ENCODE measurements at places on chromosomes 4 and X. TPM values are rescaled to one million over a fixed set of nuclear protein-coding genes. Genes with fewer than 3 reads are reported as not detected.

DNA sequence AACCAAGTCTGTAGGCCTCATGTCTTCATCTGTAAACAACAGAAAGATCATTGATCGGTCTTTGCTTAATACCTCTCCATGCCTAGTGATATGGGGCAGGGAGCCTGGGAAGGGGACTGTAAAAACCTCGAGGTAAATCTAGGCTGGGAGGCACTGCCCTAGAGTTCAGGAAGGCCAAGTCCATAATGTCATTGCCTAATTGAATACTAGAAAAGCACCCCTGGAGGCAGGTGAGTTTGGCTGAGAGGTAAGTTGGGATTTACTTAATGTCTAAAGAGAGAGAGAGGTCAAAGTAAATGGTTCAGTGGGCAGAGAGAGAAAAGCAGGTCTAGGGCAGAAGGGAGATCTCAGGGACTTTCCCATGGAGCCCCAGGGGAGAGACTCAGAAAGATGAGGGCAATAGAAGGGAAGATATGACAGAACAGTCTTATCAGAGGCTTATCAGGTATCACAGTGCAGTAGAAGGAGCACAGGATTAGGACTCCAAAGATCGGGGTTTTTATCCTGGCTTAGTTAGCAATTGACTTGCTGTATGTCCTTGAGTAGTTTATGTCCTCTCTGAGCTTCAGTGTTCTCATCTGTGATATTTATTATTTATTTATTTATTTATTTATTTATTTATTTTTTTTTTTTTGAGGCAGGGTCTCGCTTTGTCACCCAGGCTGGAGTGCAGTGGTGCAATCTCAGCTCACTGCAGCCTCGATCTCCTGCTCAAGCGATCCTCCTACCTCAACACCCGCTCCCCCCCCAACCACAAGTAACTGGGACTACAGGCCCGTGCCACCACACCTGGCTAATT lies 85.2 kb downstream of the SLC16A2 start:
- H3K36me3 ChIP-seq = no peaks in the 10 kb centered on the region
- no peak overlapping the region for H3K4me3 ChIP-seq
- no peak overlapping the region for H3K27ac ChIP-seq
- no peak for DNase-seq
- no peaks in the 10 kb centered on the region for H3K27me3 ChIP-seq
- H3K4me1 ChIP-seq = no peaks in the 10 kb centered on the region

The PSAPL1 gene
- not detected for total RNA-seq

- DNase-seq = no peak
- no peak overlapping the region for H3K4me3 ChIP-seq
- no peaks in the 10 kb centered on the region for H3K36me3 ChIP-seq
- H3K27me3 ChIP-seq = no peaks in the 10 kb centered on the region
- H3K4me1 ChIP-seq = no peaks in the 10 kb centered on the region
- H3K27ac ChIP-seq = no peak overlapping the region
These were observed 61.0 kb downstream of the LDB2 start for GRCh38 chr4:16837475-16837874.

DNA sequence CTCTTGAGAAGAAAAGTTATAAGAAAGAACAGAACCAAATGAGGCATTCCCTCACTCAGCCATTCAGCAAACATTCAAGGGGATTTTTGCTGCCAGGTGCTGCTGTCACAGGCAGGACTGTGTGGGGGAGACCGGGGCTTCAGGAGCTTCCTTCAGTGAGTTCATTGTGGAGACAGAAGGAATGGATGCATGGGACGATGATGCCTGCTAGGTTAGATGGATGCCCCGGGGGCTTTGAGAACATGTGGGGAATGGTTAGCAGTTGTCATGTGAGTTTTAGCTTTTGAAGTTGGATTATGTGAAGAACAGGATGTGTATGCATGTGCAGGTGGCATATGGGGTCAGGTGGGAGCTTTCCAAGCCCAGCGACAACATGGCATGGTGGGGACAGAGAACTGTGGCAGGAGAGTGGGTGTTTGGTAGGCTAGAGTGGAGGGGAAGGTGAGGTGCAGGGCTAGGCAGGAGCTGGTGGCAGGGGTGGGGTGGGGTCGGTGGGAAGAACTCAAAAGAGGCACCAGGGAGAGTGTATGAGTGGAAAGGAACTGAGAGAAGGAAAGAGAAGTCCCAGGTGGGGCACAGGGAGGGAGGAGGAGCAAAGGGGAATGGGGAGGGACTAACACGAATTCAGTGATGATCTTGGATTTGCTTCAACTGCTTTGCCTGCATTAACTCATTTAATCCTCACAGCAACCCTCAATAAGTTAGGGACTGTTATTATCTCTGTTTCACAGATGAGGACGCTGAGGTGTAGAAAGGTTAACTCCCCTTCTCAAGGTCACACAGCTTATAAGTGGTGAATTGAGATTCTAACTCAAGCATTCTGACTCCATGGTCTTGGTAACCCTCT lies 8.4 kb downstream of the DCUN1D4 start:
- no peak overlapping the region for H3K27ac ChIP-seq
- H3K4me1 ChIP-seq = peaks cover 6% of the 10 kb centered on the region
- no peak overlapping the region for H3K4me3 ChIP-seq
- no peaks in the 10 kb centered on the region for H3K27me3 ChIP-seq
- DNase-seq = no peak

The USP26 gene
- total RNA-seq = not detected

- H3K36me3 ChIP-seq = peaks cover 30% of the 10 kb centered on the region
- peak overlapping the region; percentile 99 for H3K27ac ChIP-seq
- no peaks in the 10 kb centered on the region for H3K27me3 ChIP-seq
- H3K4me1 ChIP-seq = peaks cover 62% of the 10 kb centered on the region
- H3K4me3 ChIP-seq = peak overlapping the region; percentile 86
These were observed 441.9 kb downstream of the INPP4B start for GRCh38 chr4:142404191-142404611.

The GSX2 gene
- total RNA-seq = not detected

The MAOB gene
- total RNA-seq = not detected

The SLITRK4 gene
- not detected for total RNA-seq

The HSFX3 gene
- total RNA-seq = not detected

The USP17L17 gene
- not detected for total RNA-seq
